ENCODE measurements at places on chromosomes 7 and 10.

DNA sequence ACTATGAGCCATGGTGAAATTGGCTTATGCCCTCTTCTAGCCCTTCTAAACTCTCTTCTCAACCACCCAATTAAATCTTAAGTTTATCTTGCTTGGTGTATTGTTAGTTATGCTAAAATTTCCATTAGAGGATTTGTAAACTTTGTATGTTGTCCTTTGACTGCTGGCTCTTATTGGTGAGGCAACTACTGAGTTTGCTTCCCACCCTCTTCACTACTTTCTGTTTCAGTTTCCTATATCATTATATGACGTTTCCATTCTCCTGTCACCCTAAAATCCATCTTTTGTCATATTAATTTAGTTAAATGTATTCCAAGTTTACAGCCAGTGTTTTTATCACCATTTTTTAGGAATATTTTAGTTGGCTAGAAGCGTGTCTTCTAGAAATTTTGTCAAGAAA lies 80.9 kb upstream of the VWC2 start:
- no peak for DNase-seq

DNA sequence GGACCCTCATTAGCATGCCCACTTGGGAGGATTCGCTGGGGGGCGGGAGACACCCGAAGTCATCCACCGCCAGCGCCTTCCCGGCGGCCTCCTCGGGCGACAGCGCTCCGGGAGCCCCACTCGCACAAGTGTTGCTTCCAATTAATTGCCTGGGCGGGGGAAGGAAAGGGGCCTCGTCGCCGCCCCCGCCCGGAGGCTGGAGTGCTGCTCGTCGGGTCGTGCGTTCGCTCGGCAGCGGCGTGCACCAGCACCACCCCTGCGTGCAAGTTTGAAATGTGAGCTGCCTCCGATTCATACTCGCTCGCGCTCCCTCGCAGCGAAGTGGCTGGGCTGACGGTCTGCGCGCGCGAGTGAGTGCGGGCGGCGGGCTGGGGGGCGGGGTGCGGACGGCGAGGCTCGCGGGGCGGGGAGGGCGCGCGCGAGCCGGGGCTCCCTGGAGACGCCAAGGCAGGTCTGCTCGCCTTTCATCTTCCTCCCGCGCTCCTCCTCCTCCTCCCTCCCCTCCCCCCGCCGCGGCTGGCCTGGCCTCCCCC lies 104.6 kb upstream of the PPIF start:
- peak; percentile 46 for DNase-seq

DNA sequence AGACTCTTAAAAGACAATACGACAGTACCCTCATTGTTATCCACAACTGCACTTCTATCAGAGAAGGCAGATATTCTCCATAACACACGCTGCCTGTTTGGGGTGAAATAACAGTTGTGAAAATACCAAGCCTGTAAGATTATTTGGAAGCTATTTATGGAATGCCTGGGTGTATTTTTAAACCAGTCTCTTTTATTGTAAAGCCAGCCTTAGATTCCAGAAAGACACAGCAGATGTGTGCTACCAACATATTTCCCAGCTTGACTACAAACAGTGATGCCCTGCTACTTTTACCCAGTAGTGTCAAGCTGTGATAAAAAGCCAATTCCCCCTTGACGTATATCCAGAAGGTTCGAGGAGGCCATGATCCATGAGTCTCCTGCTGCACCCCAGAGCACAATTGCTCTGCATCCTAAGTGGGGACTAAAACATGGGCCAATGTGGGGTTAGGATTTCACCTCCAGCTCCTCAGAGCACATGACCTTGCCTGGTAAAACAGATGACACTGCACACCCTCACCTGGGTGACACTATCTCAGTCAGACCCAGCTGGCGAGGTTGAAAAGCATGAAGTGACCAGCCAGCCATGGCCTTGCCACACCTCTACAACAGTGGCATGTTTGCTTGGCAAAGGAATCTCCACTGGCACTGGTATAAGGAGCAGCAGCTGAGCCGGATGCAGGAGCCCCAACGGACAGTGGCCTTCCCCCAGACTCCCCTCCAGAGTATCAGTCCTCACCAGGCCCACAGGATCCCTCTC lies 62.2 kb downstream of the GFRA1 start:
- DNase-seq: no peak

DNA sequence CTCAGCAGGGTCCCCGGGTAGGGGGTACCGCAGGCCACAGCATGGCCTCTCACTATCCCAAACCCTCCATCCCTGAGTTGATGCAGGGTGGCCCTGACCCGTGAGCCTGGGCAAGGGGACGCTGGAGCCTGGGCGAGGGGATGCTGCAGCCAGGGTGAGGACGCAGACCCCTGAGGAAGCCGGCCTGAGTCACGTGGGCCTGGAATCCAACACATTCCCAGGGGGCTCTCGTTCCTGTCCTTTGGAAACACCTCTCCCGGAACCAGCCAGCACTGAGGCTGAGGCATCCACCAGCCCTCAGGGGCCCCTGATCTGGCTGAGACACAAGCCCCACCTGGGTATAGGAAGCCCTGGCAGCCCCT lies 61.5 kb upstream of the NKX6-2 start:
- no peak for DNase-seq

DNA sequence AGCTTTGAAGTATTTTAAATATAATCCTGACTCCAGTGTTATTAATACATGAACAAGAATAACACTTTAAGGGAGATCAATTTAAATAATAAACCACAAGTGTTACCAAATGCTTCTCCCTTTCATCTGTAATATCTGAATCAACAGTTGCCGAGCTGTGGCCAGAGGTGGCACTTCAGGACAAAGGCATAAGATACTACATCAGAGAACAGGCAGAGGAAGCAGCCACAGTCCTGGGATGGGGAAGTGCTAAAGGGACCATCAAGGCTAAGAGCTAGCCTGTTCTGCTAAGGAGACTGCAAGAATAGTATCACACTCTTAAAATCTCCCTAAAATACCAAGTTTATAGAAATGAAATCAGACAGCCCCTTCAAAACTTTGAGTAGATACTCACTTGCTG lies 378.2 kb upstream of the PRKCQ start:
- no peak for DNase-seq

DNA sequence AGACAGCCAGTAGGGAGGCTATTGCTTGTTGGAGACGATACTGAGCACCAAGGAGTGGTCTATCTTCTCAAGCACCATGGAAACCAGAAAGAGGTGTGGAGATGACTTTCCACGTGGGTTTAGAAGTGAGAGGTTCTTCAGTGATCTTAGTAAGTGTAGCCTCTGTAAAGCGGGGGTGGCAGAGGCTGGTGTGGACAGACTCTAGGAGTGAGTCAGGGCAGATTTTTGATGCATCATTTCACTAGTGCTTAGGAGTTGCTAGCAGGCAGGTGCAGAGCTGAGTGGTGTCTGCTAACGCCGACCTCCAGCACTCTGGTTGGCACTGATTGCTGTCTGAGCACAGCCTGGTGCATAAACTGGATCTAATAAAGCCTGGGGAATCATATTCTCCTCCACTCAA lies 78.4 kb upstream of the ADO start:
- no peak for DNase-seq

DNA sequence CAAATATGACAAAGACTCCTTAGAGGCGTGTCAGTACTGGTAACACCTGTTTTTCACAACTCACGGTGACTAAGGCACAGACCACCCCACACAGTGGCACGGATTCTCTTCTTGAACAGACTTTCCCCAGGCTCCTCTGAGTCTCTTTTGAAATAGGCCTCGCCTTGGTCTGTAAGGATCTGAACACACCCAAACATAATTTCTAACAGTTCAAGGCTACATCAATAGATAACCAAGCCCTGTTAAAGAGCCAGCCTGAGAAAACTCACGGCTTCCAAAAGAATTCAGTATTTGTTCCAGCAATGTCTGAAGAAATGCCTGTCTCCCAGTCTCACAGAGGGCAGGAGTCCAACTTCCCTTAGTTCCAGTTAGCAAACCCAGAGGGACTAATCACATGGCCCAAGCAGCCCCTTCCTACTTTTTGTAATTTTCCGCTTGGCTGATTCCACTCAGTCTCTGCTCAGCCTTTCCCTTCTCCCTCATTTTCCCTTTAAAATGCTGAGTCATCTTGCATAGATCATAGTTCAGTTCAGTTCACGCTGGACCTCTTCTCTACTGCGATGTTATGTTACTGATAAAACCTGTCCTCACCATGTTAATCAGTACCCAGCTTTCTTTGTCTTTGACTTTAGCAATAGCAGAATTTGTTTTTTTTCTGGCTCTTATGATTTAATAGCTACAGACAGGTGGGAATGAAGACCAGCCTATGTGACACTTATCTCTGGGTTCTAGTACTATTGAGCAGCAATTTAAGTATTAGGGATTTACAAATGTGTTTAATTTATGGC lies 22.6 kb upstream of the AKR1C3 start:
- DNase-seq: peak; percentile 63

DNA sequence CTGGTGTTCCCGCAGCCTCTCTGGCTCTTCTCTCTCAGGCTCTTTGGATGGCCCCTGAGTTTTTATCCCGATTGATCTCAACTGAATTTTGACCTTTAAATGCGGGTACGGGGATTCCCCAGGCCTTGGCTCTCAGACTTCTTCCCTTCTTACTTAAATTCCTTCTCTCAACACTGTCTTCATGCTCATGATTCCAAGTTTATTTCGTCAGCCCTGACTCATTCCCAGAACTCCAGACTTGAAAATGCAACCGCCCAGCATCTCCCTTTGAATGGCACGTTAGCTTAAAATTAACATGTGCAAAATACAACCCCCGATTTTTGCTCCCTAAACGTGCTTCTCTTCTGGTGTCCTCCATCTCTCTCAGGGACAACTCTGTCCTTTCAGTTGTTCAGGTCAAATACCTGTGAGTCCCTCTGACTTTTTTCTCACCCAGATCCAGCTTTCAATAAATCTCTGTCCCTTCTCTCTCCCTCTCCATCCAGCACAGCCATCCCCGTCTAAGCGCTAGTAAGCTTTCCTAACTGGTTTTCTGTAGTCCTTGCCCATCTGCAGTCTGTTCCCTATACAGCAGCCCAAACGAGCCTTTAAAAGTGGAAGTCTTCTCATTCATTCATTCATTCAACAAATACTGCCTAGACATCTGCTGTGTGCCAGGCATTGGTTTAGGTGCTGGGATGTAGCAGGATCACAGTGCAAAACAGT lies 7.1 kb downstream of the HECW1 start:
- DNase-seq: peak; percentile 48

GRCh38 chr10:34726862-34727261 lies 88.2 kb downstream of the PARD3 start:
- DNase-seq: no peak

- peak; percentile 50 for DNase-seq
These were observed 32.0 kb upstream of the PLEKHA1 start for GRCh38 chr10:122342293-122343134.

- no peak for DNase-seq
These were observed 25.7 kb upstream of the PRPS1L1 start for GRCh38 chr7:18053177-18053928.

- DNase-seq: no peak
These were observed 438 bp downstream of the ARID5B start for GRCh38 chr10:61901829-61902444.

- no peak for DNase-seq
These were observed 5.3 kb downstream of the FBH1 start for GRCh38 chr10:5895365-5895764.

DNA sequence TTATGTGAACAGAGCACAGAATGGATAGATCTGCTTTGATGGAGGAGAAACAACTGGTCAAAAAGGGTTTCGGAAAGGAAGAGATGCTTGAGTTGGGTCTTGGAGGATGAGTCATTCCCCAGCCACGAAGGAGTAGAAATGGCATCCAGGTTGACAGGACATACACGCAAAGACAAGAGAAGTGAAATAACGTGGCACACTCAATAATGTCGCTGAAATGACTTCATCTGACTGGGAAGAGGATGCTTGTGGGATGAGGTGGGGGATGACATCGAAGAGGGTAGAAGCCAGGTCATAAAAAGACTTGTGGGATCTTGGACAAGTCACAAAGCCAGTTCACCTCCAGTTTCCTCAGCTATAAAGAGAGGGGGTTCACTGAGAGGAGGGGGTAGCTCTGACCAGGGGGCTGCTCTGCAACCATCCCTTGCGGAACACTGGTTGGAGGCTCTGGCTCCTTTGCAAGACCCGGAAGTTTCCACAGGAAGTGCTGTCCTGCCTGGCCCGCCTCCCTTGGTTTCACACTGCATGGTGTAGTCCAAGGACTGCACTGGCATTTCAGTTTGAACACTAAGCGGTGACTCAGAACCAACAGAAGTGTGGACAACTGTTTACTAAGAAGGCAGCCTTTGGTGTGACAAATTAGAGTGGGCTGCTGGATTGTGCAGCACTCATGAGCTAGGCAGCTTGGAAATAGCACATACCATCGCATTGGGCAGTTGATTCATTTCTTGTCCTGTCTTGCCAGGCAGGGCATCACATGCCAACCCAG lies 189.9 kb upstream of the ADO start:
- DNase-seq: no peak

DNA sequence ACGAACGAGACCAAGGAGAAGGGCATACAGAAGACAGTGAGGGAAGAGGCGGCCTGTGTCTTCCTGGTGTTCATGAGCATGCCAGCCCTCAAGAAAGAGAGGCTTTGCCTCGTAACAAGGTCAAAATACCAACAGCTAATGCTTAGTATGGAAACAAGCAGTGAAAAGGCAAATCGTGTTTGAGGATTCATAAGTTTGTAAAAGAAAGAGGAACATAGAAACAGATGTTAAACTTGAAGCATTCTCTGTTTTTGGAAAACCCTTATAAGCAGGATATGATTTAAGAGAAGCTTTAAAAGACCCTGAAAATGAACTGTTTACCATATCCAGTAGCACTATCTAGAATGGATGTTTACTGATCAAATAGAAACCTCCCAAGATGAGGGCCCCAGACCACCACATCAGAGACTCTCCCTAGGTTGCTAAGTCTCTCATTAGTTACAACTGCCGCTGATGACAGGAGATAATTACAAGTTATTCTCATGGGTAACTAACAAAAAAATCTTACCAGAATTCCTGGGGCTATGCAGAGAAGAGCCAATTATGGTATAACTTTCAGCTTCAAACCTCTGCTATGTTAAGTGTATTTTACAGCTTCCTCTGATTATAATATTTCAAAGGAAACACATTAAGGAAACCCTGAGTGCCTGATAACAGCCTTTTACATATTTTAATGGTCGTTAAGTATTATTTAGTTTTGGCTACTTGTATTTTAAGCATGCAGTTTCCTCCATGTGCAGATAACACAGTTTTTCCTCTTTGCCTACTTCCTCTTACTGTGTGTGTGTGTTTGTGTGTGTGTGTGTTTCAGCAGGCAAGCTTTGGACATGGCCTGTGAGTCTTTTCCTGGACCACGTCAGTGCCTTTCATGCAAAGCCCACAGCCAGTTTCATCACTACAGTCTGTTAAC lies 17.9 kb downstream of the JCAD start:
- no peak for DNase-seq

GRCh38 chr10:133277277-133277992 lies 767 bp upstream of the ADAM8 start:
- DNase-seq: no peak

DNA sequence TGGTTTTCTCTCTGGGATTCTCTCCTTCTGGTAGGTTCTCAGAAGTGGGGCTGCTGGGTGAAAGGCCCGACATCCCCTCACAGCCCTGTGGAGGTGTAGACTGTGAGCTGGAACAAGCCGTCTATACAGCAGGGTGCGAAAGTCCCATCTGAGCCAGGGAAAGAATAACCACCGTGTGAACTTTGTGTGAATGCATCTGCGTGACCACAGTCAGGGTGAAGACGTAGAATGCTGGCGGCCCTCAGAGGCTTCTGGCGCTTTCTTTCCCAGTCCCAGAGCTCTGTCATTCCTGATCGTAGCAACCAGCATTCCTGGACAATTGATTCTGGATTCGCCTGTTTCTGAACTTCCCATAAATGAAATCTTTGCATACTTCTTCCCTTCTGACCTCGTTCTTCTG lies 30.0 kb downstream of the ELFN1 start:
- DNase-seq: no peak

GRCh38 chr7:51269911-51270310 lies 46.7 kb downstream of the COBL start:
- DNase-seq: no peak

GRCh38 chr7:5451391-5451790 lies 27.8 kb upstream of the TNRC18 start:
- no peak for DNase-seq

Data from AG09309 (cell line).